ENCODE measurements at places on chromosomes 3 and 15.

DNA sequence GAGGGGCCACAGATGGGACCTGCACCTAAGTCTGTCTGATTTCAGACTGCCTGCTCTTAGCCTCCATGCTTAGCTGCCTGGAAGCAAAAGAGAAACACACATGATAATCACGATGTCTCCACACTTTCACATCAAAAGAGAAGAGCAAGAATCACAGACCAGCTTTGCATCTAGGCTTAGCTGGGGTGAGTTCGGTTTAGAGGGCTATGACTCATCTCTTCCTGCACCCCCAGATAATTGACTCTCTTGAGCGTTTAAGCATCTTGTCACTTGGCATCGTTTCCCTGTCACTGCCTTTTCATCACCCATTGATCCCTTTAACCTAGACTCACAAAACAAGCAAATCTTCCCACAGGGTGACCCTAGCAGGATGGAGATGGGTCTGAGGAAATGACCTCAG, 124.0 kb downstream of the NTRK3 start:
- no peak for DNase-seq

DNA sequence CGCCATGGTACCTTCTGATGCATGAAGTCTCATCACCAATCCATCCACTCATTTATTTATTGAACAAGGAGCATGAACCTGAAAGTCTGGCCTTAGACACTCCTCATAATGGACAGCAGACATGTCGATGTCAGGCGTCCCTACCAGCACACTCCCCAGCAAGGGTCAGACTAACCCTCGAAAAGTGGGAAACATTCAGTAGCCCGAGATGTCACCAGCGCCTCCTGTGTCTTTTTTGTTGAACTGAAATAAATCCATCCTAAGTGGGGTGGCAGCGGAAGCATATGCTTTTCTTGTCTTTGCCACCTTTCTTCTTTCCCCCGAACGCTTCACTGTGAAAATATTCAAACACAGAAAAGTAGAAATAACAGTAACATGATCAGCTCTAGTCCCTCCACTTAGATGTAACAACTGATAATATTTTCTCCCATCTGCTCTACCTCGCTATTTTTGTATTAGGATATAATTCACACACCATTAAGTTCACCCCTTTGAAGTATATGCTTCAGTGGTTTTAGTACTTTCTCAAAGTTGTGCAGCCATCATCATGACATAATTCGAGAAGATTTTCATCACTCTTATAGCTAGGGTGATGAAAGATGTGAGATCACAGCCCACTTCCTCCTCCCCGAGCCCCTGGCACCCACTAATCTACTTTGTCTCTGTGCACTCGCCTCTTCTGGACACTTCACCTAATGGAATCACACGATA, 121.6 kb downstream of the ADAMTS17 start:
- no peak for DNase-seq

- DNase-seq = no peak
Measured at GRCh38 chr3:179719048-179719734, 66.4 kb downstream of the USP13 start.

DNA sequence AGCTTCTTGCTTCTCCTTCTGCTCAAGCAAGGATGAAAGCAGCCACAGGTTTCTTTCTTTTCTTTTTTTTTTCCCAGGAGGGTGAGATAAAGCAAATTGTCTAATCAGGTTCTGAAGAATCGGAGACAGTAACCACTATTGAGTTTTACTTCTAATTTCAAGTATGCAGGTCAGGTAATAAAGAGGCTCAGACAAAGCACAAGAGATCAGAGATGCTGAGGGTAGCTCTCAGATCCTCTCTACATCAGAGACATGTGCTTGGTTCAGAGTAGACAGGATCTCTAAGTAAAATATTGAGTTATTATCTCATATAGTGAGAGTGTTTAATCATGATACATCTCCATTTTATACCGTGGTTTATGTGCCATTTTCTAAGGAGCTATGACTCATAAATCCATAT, 168.5 kb downstream of the NFKBIZ start:
- no peak for DNase-seq

GRCh38 chr15:29037997-29038705, 152.4 kb downstream of the APBA2 start:
- no peak for DNase-seq
